Stimulated activated CD8-positive, alpha-beta memory T cell treated with anti-CD3 and anti-CD28 coated beads, Interleukin-7, amount 100 ng/mL, for 1 hour (primary cell): ENCODE measurements at places on chromosomes 3 and 15.

- DNase-seq, result no peak
Observed at GRCh38 chr15:67382723-67383122, 128.1 kb downstream of the IQCH start.

DNA sequence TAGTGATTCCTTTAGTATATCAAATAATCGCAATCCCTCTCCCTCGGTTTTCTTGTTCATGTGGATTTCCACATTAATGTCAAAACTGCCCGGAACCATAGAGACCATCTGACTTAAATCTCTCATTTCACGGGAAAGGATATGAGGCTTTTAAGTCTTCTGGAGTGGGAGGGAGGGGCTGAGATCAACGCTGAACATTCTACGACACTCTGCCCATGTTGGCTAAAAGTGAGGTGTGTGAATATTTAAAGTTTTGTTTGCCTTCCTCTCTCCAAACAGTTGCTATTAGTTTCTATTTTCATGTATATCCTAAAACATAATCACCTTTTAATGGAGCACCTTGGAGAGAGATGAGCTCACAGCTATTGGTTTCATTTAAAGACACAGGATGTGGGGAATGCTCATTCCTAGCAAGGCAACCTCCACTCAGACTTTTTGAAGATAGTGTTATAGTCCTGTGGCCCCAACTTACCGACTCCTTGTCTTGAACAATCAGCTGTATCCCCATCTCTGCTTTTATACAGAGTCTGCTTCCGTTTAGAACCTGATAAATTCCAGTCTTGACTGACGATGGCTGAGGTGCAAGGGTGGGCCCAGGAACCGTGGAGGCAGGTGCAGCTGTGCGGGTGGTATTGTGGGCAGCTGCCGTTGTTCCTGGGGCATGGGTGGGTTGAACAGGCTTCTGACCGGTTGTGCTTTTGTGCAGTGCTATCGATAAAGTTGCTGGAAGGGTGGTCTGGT lies 9.2 kb downstream of the LAMP3 start:
- DNase-seq, result no peak

DNA sequence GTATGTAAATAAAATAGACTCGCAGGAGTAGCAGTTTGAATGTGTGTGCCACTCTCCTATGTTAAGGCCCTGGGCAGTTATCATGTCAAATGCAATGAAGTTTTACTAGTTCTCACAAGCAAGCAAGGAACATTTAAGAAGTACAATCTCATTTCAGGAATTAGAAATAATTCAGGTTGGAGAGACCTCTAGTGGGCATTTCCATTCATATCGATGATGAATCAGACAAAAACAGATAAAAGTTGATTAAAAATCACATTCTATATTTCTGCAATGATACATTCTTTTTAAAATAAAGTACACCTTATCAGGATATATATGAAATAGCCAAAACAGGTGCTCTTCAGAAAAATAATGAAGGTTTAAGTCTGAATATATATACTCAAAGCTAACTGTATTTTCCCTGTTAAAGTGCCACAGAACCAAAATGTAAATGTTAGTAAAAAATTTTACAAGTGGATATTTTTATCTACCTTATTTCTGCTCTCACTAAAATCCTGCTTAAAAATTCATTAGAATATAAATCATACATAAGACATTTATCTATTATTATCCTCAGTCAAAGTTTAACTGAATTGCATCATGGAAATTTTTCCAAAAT lies 492.4 kb upstream of the FRG2C start:
- DNase-seq, result no peak

- DNase-seq, result no peak
Observed at GRCh38 chr15:77529394-77530159, 103.1 kb downstream of the LINGO1 start.

DNA sequence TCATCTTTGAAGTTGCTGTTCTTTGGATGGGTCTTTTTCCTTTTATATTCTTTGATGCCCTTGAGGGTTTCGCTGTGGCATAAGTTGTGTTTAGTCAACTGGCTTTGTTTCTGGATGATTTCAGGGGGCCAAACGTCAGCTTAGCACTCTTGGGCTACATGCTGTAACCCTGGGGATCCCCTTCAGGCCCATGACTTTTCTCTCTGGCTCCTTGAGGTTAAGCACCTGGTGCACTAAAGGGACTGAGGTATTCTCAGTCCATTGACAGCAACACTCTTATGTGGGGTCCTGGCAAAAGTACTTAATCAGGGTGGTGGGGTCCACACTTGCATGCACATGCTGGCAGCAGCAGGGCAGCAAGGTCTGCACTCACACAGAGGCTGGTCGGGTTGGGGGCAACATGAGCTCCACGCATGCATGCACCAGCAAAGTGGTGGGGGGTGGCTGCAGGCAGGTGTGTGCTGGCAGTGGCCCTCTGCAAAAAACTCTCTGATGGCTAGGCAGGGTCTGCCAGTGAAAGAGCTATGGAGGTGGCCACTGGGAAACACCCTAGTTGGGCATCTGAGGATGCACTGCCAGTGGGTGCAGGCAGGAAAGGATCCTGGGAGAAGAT lies 38.1 kb upstream of the CD200R1L start:
- DNase-seq, result no peak

DNA sequence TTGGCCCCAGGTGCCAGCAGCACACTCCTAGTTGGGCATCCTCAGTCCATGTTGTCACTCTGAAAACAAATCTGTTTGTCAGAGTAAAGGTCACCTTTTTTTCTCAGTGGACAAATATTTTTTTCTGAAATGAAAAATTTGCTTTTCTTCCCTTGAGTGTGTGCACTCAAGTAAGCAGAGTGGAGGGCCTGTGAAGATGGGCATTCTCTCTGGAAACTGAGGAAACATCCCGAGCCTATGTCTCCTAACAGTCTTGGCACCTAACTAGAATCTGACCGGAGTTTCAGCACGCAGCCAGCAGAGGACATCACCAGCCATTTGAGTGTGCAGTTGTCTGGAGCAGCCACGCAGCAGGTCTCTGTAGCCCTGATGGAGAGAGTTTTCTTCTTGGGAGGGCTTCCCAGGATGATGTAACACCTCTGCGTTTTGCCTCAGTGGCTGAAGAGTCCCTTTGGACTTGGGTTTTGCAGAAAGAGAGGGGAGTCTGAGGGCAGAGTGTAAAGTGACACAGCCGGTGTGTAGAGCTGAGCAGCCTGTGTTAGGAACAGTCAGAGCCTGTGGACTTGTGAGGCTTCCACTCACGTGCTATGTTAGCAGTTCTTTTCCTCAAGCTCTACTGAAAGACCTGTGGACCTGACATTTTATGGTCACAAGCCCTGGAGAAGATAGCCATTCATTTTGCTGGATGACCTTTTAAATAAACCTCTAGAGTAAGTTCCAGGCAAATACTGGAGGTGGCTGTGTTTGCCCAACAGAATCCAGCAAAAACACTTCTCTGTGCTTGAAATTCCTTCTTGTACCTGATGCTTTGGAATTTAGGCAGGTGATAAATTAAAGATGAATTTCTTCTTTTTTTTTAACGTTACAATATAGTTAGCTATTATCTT lies 51.6 kb downstream of the ABHD2 start:
- no peak for DNase-seq

GRCh38 chr15:48560321-48561051 lies 85.0 kb downstream of the FBN1 start:
- no peak for DNase-seq

- no peak for DNase-seq
Observed at GRCh38 chr3:78079514-78079913, 1039.6 kb downstream of the ROBO2 start.

DNA sequence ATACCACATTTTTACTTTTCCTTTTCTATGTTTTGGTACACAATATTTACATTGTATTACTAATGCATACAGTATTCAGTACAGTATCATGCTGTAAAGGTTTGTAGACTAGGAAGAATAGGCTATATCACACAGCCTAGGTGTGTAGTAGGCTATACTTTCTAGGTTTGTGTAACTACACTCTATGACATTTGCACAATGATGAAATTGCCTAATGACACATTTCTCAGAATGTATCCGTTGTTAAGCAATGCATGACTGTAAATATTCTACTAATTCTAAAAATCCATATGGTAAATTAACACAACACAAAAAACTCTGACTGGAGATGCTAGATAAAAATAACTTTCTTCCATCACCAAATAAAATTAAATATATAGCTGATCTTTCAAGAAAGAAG lies 16.2 kb downstream of the NEDD4 start:
- no peak for DNase-seq

DNA sequence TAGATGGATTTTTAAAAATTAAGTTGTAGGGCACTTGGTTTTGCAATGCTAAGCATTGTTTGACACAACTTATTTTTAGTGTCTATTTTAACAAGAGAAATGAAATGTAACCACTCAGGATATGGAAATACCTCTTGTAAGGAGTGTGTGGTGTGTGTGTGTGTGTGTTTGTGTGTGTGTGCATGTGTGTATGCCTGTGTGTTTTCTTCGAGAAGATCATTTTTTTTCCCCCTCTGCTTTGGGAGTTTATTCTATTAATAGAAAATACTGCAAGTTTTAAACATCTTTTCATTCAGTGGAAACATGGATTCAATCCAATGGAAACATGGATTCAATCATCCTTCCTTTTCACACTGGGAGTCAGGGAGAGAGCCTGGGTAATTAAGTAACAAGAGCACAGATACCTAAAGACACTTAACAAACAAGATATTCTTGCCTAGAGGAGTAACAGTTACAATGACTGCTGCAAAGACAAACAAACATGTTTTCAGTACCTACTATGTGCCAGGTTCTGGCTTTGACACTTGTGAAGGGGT lies 567.2 kb upstream of the TBL1XR1 start:
- DNase-seq, result no peak

DNA sequence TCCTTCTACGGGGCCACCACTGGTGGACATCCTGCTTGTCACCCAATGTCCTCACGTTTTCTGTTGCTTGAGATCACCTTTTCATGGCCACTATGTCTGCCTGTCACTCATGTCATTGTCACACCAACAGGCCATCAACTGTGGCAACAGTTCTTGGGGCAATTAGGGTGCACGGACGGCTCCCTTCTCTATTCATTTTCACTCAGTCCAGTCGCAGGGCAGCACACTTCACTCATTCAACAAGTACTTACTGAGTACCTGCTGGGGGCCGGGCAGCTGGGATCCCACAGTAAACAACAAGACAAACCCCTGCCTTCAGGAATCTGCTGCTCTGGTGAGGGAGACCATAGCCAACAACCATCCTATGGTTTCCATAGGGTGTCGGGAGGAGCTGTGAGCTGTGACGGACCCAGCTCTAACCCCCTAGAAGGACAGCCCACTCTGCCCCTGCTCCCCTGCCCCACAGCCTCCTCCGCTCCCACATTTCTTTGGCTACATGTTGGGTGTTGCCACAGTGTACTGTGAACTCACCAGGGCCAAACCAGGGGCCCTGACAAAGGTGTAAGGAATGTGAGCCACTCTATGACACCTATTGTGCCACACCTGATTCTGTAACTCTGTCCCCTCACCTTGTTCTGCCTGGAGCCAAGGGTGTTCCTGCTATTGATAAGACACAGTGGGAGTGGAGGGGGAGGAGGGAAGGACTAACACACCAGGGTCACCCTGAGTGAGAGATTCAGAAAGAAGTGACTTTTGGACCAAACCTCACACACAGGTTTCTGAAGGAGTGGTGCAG lies 1.9 kb downstream of the VILL start:
- DNase-seq, result no peak

DNA sequence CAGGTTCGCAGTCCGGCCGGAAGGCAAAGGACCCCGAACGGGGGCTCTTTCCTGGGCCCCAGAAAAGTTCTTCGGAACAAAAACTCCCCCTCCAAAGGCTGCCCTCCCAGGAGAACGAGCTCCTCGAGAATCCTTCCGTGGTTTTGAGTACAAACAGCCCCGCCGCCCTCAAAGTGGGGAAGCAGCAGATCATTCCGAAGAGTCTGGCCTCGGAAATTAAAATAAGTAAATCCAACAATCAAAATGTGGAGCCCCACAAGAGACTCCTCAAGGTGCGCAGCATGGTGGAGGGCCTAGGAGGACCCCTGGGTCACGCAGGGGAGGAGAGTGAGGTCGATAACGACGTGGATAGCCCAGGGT lies 1.3 kb downstream of the ARHGEF26 start:
- DNase-seq, result no peak

- no peak for DNase-seq
Observed at GRCh38 chr3:88485001-88485400, 335.2 kb downstream of the C3orf38 start.

DNA sequence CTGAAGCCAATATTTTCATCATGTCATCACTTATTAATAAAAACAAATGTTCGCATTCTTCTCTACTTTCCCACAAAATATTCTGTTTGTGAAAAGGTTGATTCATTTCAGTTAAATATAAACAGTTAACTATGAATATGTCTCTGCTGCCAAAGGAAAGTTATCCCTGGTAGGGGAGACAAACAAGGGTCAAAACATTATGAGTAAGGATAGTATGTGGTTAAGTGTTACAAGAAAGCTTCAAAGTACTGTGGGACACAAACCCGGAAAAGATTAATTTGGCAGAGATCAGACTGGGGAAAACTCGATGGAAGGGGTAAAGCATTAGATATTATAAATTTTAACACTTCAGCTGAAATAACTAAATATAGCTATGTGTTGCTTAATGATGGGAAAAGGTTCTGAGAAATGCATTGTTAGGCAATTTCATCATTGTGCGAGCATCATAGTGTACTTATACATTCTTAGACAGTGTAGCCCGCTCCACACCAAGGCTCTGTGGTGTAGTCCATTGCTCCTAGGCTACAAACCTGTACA lies 436.5 kb upstream of the TBL1XR1 start:
- DNase-seq, result no peak

- DNase-seq, result no peak
Observed at GRCh38 chr3:181727341-181728032, 15.8 kb downstream of the SOX2 start.

- DNase-seq, result peak; percentile 30
Observed at GRCh38 chr3:48429317-48429959, 448 bp downstream of the PLXNB1 start.

DNA sequence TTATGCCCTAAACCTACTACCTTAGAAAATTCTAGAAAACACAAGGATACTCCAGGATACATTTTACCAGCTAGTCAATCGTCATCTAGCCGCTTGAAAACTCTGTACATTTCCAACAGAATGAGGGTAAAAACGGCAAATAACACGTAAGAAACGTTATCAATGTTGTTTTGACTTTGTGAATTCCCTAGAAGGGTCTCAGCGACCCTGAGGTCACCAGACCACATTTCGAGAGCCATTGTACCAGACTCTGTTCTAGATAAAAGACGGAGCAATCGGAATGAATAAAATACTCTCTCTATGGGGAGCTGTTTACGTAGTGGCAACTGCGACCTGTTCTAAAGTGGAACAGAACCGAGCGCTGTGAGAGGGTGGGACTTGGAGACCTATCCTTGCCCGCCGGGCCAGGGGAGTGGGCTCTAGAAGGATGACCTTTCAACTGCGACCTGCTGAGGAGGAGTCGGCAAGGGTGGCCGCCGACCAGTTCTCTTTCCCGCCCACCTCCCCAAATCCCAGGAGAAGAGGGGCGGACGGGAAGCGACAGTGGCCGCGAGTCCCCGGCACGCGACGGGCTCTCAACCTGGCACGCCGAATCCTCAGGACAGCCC lies 778 bp upstream of the AP4E1 start:
- peak; percentile 20 for DNase-seq
